A172 (cell line): ENCODE measurements at places on chromosomes 5 and 9. TPM values are rescaled to one million over a fixed set of nuclear protein-coding genes. Genes with fewer than 3 reads are reported as not detected.

Gene SPATA31D4
- total RNA-seq, result not detected in 2 replicates

Gene SLC25A2
- total RNA-seq, result not detected in 2 replicates

Gene TMC1
- total RNA-seq, result not detected in 2 replicates

Gene LRRC19
- total RNA-seq, result not detected in 2 replicates

Gene FOXD4L5
- total RNA-seq, result not detected in 2 replicates

Gene DOLPP1
- total RNA-seq, result 20.4 and 22.1 TPM in 2 replicates

Gene CCDC192
- not detected in 2 replicates for total RNA-seq

Gene DNAH5
- 2.1 and 2.2 TPM in 2 replicates for total RNA-seq

Gene PAPPA
- 0.02 TPM in 1 of 2 replicates, not detected in the other for total RNA-seq

Gene ST8SIA4
- total RNA-seq, result 0.07 TPM in 2 replicates

Gene UGT3A1
- total RNA-seq, result not detected in 2 replicates

Gene JAKMIP2
- total RNA-seq, result 12.5 and 15.6 TPM in 2 replicates

Gene TNFSF15
- 0.12 and 0.14 TPM in 2 replicates for total RNA-seq

Gene CCL27
- total RNA-seq, result 2.2 TPM in 1 of 2 replicates, not detected in the other

Gene CYSRT1
- total RNA-seq, result 5.1 and 5.4 TPM in 2 replicates

Gene OBP2B
- total RNA-seq, result not detected in 2 replicates

Gene MATR3
- total RNA-seq, result 333 and 368 TPM in 2 replicates

Gene SPATA31A1
- total RNA-seq, result not detected in 2 replicates

Gene PCDHGA8
- 0.05 and 0.31 TPM in 2 replicates for total RNA-seq

Gene ENG
- 35.4 and 49.5 TPM in 2 replicates for total RNA-seq

Gene PPP2R2B
- 9.9 and 14.0 TPM in 2 replicates for total RNA-seq

Gene SPINK7
- total RNA-seq, result not detected in 2 replicates

Gene GRIN1
- not detected in 2 replicates for total RNA-seq

Gene MAP1B
- total RNA-seq, result 98.8 and 137 TPM in 2 replicates

Gene NTRK2
- total RNA-seq, result not detected in 2 replicates

Gene ARL14EPL
- 0.96 and 1.0 TPM in 2 replicates for total RNA-seq

Gene KCNV2
- total RNA-seq, result not detected in 2 replicates

Gene SPATA31A3
- total RNA-seq, result not detected in 2 replicates

Gene C5orf58
- total RNA-seq, result not detected in 2 replicates

Gene OTP
- total RNA-seq, result not detected in 2 replicates

Gene MRPL41
- 86.1 and 103 TPM in 2 replicates for total RNA-seq

Gene ESM1
- 1.4 and 2.5 TPM in 2 replicates for total RNA-seq

Gene PLAC8L1
- not detected in 2 replicates for total RNA-seq

Gene FAM169A
- 28.3 and 33.0 TPM in 2 replicates for total RNA-seq

Gene SLC36A1
- 14.8 and 21.8 TPM in 2 replicates for total RNA-seq

Gene PDLIM4
- total RNA-seq, result 0.05 TPM in 1 of 2 replicates, not detected in the other

Gene INSL6
- not detected in 2 replicates for total RNA-seq

Gene ARHGEF28
- 15.7 and 15.9 TPM in 2 replicates for total RNA-seq

Gene RNF180
- 0.48 and 0.96 TPM in 2 replicates for total RNA-seq
